ENCODE measurements at places on chromosomes 6 and 20.

- peak; percentile 60 for DNase-seq
These were observed 968 bp upstream of the ZMYND8 start for GRCh38 chr20:47357296-47358038.

- no peak for DNase-seq
These were observed 48.7 kb downstream of the GFRA4 start for GRCh38 chr20:3614466-3614865.

- DNase-seq, result no peak
These were observed 167.4 kb downstream of the ADGRG6 start for GRCh38 chr6:142469220-142469619.

- no peak for DNase-seq
These were observed 254.6 kb upstream of the PRDM1 start for GRCh38 chr6:105831311-105832097.

DNA sequence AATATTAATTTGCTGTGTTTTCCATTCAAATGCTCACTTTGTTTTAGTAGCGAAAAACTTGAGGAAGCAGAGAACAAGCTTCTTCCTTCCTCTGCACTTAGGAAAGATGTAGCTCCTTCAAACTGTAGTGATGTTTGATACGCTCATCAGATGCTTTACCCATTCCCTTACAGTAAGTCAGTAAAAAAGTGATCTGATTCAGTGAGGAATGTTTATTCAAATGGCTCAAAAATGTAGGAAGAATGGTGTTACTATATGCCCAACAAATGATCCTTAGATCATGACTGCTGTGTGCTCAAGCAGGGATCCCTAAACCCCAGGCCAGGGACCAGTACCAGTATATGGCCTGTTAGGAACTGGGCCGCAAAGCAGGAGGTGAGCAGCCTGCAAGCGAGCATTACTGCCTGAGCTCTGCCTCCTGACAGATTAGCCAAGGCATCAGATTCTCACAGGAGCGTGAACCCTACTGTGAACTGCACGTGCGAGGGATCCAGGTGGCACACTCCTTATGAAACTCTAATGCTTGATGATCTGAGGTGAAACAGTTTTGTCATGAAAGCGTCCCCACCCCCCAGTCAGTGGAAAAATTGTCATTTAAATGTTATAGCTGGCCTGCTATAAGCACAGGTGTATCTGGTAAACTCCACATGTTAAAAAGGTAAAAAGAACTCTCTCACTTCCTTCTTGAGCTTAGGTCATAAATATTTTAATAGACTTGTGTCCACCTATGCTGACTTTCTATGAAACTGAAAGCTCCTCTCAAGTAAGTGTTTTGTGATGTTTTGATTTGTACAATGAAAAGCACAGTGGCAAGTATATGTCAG is 187.2 kb downstream of the FOXC1 start:
- no peak for DNase-seq

- no peak for DNase-seq
These were observed 79.6 kb downstream of the OLIG3 start for GRCh38 chr6:137414599-137414998.

DNA sequence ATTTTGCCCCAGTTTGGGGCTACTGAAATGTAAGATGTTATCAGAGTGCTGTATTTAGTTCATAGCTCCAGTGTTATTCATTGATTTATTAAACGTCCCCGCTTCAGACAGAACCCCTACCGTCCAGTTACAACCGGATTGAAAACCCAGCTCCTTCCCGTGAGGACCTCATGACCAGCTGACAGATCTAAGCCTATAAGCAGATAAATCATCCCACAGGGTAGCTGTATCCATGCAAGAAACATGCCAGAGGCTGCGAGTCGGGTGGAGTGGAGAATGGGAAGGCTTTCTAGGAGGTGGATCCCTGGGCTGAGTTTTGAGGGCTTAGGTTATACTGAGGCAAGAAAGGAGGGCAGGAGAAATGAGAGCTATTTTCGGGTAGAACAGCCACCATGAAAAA is 260.0 kb downstream of the ARID1B start:
- no peak for DNase-seq

DNA sequence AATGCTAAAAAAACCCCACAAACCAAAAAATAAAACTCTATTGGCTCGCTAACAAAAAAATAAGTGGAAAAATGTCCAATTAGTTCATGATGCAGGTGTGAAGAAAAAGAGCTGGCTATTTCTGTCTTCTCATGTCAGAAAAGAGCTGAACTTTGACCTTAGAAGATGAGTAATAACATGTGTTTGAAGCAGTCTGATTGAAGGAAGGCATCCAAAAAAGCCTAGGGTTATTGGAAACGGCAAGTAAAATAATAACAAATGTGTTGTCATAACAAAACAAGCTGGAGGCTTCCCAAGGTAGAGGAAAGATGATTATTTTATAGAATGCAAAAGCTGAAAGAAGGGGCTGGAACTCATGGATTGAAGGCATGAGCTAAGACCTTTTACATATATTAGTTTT is 94.4 kb upstream of the FAM184A start:
- DNase-seq, result no peak

- DNase-seq, result no peak
These were observed 474.4 kb upstream of the HSF2 start for GRCh38 chr6:121925024-121925423.

DNA sequence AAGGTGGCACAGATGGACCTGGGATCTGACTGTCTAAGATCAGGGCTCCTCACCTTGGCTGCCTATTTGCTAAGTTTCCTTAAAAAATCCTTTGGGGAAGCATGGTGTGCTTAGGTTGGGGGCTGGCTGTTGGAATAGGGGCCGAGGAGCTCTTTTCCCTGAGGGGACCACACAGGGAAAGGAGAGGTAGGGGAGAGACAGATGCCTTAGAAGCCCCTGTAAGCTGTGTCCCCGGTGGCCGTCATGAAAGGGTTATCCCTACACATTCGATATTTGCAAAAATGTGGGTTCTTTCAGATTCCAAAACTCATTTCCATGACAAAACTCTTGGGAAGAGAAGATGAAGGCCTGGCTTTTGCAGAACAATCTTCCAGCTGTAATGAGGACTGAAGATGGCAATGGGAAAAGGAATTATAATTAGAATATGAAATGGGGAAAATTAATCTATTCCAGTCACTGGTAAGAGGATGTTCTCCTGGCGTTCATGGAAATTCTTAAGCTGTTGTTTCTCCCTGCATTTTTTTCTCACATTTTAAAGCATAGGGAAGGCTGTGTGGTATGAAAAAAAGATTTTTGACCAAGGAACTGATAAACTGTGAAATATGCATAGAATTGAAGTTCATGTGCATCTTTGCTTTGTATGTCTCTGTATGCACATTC is 53.8 kb downstream of the TOX2 start:
- no peak for DNase-seq

DNA sequence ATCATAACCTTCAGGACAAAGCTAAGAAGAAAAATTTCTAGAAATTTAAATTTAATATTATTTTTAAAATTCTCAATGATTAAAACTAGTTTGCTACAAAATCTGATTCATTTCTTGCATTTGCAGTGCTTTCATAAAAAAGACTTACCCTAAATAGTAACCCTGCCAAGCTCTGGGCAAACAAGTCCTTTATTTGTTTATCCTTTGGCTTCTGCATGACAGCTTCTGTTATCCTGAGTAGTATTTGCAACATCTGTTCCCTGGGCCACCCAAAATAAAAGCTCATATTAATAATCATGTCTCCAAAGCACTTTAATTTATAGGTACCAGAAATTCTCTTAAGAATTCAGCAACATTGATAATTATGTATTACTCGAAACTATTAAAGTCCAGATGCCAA is 101.3 kb downstream of the RALGAPA2 start:
- DNase-seq, result no peak

- DNase-seq, result no peak
These were observed 9.9 kb upstream of the NCOA5 start for GRCh38 chr20:46099491-46100287.

DNA sequence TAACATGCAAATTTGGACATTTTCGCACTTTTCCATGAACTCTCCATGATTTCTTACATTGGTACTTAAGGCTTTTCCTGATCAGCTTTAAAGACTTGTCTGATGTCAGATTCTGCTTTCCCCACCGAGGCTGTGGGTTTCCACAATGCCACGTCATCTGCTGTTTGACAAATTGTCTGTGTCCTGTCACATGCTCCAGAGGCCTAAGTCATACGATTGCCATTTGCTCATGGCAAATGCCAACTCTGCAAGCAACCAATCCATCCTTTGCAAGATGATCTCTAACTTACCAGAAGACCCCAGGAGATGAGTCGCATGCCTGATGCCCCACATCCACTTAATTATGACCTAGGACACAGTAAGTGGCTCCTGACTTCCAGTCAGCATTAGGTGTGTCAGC is 556.5 kb downstream of the BMP2 start:
- no peak for DNase-seq

DNA sequence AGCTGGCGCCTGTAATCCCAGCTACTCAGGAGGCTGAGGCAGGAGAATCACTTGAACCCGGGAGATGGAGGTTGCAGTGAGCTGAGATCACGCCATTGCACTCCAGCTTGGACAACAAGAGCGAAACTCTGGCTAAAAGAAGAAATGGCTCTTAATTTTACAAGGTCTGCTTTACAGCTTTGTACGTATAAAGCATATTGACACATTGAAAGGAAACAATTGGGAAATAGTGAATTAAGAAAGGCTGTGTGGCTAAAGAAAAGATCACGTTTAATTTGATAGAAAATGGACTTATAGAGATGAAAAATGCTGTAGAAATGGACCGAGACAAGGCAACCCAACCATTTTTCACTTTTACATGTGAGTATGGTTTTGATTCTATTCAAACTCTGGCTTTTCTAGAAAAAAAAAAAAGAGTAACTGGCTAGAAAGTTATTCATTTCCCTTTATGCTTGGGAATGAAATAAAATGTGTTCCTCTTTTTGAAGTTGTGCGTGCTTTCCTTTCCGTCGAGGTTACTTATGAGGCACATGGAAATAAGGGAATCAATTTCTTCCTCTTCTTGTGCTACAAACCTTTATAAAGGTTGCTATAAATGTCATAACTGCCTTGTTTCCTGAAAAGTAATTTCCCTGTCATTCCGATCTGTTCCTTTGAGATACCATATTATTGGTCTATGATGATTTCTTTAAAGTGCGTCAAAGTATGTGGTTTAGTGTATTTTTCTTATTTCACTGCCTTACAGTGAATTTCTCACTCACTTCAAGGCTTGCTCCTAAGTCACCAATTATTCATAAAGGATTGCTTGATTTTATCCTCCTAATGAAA is 29.4 kb downstream of the PFDN4 start:
- no peak for DNase-seq

GRCh38 chr6:30463651-30464618 is 25.4 kb upstream of the HLA-E start:
- peak; percentile 41 for DNase-seq

GRCh38 chr6:156347246-156347645 is 429.9 kb upstream of the ARID1B start:
- DNase-seq, result no peak

DNA sequence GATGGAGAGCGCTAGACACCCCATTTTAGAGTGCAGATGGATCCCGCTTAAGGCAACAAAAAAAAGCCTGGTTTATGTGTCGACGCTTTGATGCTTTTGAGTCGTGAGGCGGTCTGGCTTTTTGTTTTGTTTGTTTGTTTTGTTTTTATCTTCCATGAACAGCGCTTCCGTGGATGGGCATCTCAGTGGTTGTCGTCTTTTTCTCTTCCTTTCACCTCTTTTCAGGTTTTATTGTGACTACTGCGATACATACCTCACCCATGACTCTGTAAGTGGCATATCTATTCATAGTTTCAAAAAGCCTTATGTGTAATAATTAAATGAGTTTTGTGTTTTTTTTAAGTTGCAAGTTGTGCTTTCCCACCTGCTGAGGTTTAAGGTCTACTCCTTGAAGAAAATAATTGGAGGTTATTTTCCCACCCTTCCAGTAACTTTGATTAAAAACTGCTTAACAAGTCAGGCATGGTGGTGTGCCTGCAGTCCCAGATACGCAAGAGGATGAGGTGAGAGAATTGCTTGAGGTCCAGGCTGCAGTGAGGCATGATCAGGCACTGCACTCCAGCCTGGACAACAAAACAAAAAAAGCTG is 476 bp downstream of the SNRPC start:
- DNase-seq, result no peak

- DNase-seq, result no peak
These were observed 6.1 kb upstream of the SLC35B3 start for GRCh38 chr6:8441452-8441851.

DNA sequence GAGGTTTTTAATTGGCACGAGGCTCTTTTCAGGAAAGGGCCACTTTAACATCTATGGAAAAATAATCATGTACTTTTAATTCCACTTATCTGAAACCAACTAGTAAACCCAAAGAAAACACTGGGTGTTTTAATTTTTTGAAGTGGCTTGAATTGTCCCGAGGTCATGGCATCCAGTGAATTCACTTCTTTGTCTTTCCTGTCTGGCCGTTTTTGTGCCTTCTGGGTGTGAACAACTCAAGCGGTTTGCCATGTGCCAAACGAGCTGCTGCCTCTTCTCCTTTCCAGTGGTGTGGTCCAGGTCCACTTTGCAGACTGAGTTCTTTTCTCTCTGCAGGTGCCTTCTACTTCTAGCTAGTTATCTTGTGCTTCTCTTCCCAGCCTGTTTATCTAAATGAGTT is 117.5 kb downstream of the PLCB4 start:
- DNase-seq, result no peak

DNA sequence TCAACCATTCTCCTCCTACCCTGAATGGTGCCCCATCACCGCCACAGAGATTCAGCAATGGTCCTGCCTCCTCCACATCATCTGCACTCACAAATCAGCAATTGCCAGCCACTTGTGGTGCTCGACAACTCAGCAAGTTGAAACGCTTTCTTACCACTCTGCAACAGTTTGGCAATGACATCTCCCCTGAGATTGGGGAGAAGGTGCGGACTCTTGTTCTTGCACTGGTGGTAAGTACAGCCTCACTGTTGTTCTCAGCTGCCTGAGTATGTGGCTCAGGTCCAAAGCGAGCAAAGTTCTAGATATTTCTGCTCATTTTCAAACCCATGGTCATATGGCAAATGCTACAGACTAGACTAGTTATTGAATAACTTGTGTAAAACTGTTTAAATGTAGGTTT is 51.0 kb upstream of the C20orf144 start:
- DNase-seq, result no peak
